Fibroblast of mammary gland (primary cell): ENCODE measurements at places on chromosomes 4 and X.

- DNase-seq: no peak
These were observed 278.3 kb downstream of the FBXW7 start for GRCh38 chr4:152257601-152258066.

DNA sequence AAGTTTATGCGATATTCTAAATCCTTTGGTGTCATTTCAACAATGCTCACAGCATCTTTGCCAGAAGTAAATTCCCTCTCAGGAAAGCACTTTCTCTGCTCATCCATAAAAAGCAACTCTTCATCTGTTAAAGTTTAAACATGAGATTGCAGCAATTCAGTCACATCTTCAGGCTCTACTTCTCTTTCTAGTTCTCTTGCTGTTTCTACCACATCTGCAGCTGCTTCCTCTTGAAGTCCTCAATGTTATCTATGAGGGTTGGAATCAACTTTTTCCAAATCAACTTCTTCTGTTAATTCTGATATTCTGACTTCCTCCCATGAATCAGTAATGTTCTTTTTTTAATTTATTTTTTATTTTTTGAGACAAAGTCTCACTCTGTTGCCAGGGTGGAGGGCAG is 100.9 kb downstream of the LCORL start:
- no peak for DNase-seq

DNA sequence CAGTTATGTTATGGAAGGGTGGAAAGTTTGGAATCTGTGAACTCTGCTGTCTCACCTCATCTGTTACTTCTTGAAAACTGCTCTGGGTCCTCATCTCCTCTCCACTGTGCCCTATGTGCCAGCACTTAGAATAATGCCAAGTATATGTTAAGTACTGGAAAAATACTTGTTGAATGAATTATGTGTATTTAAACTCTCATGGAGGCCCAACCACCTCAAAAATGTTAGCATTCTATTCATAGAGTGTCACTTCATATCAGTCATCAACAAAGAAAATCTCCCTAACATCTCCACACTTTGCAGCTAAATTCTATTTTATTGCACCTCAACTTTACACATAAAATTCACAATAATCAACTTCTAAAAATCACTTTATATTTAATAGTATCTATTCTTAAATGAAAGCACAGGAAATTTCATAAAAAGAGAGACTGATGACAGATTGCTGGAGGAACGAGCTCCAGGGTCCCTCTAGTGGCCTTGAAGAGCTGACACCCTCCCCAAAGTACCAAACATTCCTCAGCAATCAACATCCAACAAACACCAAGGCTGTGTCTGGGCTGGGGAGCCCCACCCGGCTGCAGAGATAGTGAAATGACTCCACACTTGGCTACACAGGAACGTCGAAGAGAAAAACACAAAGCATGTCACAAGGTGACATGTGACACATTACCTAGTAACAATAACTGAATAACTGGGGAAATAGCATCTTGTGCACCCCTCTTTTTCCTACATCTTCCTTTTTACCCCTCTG is 45.8 kb downstream of the SLC39A8 start:
- peak; percentile 45 for DNase-seq

GRCh38 chrX:22666441-22666840 is 333.3 kb upstream of the DDX53 start:
- peak; percentile 61 for DNase-seq

DNA sequence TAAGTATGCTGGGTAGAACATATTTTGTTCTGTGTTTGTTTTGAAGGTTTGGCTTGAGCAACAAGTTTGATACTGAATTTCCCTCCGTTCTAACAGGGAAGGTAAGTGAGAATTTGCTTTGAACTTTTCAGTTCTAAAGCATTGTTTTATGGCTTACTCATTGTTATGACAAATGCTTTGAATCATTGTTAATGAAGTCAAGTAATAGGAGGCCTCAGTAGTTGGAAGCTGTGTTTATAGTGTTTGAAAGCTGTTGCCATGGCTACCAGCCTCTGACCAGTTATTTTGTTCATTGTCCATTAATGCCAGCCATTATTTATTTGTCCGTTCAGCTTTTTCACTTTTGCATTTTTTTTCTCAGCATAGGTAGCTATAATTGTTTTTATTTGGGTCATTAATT is 14.4 kb downstream of the CHIC1 start:
- peak; percentile 86 for DNase-seq

- no peak for DNase-seq
These were observed 176.8 kb upstream of the DCAF12L2 start for GRCh38 chrX:126342859-126343258.

- DNase-seq: no peak
These were observed 641.6 kb downstream of the ADGRL3 start for GRCh38 chr4:61841714-61842113.

DNA sequence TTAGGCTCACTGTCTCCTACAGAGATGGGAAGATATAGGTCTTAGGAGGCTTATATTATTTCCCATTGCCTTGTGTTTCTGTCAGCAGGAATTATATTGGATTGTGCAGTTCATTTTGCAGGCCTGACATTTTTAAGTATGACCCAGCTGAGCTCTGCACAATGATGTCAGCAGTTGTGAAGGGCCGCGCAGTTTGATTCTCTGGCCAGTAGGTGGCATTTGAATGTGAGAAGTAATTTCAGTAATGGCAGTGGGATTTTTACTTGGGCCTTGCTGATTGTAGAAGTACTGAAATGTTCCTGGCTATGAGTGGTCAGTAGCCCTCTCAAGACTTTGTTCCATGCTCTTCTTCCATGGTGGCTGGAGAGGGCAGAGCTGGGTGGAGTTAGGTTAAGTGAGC is 247.2 kb upstream of the MTMR8 start:
- no peak for DNase-seq

DNA sequence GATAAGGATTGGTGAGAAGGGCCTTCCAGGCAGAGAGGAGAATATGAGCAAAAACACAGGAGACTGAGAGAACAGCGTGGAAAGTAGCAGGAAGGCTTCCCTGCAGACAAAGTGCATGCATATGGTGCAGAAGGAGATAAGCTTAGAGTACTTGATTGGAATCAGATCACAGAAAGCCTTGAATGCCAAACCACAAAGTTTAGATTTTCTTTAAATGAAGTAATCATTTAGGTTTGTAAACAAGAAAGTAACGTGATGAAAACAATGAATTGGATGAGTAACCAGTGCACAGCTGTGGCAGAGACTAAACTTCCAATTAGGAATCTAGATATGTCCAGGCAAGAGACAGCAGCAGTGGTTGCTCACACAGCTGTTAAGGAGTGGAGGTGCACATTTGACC is 83.8 kb upstream of the C1QTNF7 start:
- peak; percentile 90 for DNase-seq

- DNase-seq: peak; percentile 3
These were observed 220.7 kb downstream of the HS6ST2 start for GRCh38 chrX:132737743-132738142.

DNA sequence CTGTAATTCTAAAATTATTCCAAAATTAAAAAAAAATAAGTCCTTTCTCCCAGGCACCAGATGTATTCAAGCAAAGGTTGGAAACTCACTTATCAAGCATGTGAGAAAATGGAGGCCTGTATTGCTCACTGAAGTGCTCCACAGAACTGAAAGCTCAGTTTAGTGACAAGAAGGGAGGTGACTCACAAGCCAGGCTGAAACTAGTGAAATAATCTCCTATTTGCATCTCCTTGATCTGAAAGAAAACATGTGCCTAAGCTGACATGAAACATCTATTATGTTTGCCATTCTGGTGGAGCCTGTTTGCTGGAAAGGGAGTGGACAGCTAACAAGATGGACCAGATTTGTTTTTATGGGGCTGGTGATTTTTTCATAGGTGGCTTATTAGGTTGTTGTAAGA is 54.0 kb upstream of the AMELX start:
- DNase-seq: peak; percentile 75

- DNase-seq: no peak
These were observed 280.7 kb upstream of the KLHL4 start for GRCh38 chrX:87236830-87237440.

DNA sequence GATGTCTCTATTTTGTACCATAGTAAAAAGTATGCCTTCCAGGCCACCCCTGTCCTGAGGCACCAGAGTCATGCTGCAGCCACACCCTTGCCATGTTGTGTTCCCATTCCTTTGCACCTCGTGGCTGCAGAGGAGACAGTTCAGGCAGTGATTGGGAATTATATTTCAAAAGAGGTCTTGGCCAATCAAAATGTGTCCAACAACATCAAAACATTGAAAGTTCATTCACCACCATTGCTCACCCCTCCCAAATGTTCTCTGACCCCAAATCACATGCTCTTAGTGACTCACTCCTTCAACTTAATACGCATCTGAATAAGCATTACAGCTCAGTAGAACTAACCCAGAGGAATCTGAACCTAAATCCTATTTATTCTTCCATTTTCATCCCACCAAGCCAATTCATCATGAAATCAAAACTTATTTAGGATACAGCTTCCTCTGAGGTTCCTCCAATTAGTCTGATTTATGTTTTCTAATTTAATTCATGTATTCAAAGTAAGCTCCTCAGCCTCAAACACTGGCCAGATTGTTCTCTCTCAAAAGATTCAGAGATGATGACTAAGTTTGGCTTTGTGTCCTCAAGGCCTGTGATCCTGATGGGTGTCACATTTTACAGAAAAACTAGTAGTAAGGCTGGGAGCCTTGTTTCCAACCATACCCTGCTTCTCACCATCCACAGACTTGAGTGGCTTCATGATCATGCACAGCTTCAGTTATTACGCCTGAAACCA is 323.2 kb upstream of the INTU start:
- peak; percentile 88 for DNase-seq

DNA sequence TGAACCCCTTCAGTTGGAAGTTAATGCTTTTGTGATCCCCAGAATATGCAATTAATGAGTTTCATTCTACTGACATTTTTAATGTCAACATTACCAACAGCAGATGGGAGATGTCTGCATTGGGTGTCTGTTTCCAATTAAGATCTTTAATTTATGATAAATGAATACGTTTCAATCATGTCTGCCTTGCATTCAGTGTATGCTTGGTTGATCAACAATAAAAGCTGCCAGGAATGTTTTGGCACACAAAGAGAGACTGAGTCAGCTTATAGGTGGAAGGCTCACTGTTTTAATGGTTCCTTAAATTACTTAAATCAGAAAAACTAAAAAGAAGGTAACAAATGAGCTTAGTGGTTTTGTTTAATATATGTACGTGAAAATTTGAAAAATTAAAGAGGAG is 359.9 kb upstream of the CNKSR2 start:
- no peak for DNase-seq

DNA sequence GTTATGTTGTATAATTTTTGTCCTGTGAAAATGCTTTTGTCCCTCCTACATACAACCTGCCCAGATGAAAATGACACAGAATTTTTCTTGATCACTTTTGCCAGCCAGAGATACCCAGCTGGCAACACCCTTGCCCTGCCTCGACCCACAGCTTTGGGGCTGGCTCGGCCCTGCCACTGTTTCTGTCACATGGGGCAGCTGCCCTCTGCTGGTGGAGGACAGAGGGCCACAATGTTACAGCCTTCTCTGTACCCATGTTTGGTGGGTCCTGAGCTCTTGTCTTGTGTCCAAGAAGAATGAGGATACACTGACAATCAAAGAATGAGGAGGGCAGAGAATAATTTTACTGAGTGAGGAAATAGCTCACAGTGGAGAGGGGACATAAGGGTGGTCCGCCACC is 31.1 kb downstream of the BMP15 start:
- DNase-seq: no peak

GRCh38 chr4:10715696-10716095 is 31.1 kb upstream of the CLNK start:
- DNase-seq: peak; percentile 73

- no peak for DNase-seq
These were observed 74.6 kb upstream of the FAAH2 start for GRCh38 chrX:57211906-57212305.

GRCh38 chrX:32520789-32521188 is 690.6 kb downstream of the DMD start:
- DNase-seq: no peak

DNA sequence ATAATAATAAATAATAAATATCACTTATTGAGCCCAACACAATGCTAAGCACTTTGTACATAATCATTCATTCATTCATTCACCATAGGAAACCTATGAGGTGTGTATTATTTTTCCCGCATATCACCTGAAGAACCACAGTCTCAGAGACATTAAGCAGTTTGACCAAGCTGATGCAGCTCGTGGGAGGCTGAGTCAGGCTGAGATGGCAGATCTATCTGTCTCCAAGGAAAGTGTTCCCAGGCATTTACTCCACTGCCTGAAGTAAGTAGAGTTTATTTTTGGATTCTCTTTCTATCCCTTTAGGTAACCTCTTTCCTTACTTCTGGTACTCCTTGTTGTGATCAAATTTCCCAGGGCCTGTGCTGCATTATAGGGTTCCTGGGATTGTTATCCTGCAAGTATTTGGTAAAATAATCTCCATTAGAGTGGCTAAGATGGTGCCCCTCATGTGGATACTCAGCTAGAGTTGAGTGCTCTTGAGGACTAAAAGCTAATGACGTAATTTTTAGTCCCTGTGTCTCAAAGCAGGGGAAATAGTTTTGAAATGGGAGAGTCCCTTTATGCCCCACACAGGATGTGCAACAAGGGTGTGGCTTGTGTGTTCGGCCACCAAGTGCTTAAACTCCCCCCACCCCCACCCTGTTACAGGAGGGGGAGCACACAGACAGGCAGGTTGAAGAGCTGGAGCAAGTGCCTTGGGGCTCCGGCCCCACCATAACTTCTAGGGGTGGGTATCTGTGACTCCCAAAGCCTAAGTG is 467.0 kb downstream of the STIM2 start:
- peak; percentile 12 for DNase-seq

DNA sequence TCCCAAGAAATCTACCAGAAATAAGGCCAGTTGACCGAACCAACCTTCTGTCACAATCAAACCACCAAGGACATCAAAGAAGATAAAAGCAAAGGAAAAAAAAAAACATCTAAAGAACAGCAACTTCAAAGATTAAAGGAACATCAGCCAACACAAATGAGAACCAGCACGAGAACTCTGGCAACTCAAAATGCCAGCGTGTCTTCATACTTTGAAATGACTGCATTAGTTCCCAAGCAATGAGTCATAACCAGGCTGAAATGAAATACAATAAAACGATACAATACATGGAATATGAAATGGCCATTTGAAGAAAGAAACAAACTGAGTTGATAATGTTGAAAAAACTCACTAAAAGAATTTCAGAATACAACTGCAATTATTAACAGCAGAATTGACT is 611.6 kb upstream of the GRIA3 start:
- DNase-seq: peak; percentile 53

- no peak for DNase-seq
These were observed 46.2 kb upstream of the TRPC3 start for GRCh38 chr4:121998024-121998423.
